ENCODE measurements at places on chromosomes 3 and 15. TPM values are rescaled to one million over a fixed set of nuclear protein-coding genes. Genes with fewer than 3 reads are reported as not detected.

TMEM108 gene
- 15.4 TPM for total RNA-seq

SLC9C1 gene
- not detected for total RNA-seq

PPP4R2 gene
- 65.7 TPM for total RNA-seq

IL16 gene
- 39.3 TPM for total RNA-seq

ALDH1L1 gene
- total RNA-seq, result 3.3 TPM

FAM219B gene
- 75.4 TPM for total RNA-seq

PLCH1 gene
- 12.1 TPM for total RNA-seq

BNC1 gene
- total RNA-seq, result 3.1 TPM

TMEM40 gene
- not detected for total RNA-seq

CEP97 gene
- 7.6 TPM for total RNA-seq

PTH1R gene
- total RNA-seq, result 14.9 TPM

ROPN1 gene
- not detected for total RNA-seq

BTLA gene
- total RNA-seq, result 0.78 TPM

MELTF gene
- 2.3 TPM for total RNA-seq

- no peak for DNase-seq
These were observed 1.3 kb downstream of the INKA1 start for GRCh38 chr3:49804141-49805041.

DNA sequence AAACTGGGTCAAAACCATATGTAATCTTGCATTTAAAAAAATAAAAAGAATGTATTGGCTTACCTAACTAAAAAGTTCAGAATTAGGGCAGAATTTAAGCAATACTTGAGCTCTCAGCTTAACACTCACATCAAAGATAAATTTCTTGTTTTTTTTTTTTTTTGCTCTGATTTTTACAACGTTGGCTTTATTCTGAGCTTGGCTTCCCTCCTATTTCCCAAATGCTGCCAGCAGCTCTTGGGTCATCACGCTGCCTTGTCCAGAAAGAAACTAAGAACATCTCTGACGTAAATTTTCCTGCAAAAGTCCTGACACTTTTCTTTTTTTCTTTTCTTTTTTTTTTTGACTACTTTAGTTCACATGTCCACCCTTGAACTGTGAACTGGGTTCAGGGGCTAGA, 150.6 kb upstream of the TGFBR2 start:
- DNase-seq, result no peak

GRCh38 chr3:50336452-50337174, 4.0 kb downstream of the RASSF1 start:
- DNase-seq, result no peak

DNA sequence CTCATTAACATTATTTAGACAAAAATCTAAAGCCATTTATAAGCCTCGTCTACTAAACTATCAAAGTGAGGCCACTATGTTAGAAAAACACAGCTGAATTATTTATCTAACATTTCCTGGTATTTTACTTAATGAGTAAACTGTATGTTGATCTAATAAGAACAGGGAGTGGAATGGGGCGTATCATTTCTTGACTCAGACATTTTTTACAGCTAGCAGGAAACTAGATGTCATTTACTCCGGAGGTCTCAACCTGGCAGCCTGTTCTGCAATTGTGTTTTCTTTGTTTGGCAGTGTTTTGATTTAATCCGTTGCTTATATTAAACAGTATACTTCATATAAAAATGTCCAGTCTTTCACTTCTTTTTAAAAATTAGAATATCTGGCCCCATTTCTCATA, 79.1 kb upstream of the ABI3BP start:
- no peak for DNase-seq

DNA sequence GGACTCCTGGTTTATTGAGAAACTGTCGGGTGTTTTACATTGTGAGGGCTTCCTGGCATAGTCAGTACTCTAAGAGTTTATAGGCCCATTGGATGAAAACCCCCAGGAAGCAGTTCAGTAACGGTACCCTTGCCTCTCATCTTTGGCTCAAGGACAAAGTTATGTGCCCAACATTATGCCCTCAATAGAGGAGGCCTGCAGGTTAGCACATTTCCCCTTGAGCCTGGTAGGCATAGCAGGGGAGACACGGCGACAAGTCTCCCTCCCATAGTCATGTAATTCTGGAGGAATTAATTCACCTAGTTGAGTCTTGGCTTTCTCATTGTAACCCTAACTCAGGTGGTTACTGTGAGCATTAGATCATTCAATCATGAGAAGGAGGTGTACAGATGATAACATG, 60.5 kb downstream of the GHSR start:
- no peak for DNase-seq

- DNase-seq, result no peak
These were observed 101.0 kb downstream of the CHL1 start for GRCh38 chr3:297585-297984.

GRCh38 chr3:14460342-14461005, 58.1 kb downstream of the SLC6A6 start:
- DNase-seq, result no peak

DNA sequence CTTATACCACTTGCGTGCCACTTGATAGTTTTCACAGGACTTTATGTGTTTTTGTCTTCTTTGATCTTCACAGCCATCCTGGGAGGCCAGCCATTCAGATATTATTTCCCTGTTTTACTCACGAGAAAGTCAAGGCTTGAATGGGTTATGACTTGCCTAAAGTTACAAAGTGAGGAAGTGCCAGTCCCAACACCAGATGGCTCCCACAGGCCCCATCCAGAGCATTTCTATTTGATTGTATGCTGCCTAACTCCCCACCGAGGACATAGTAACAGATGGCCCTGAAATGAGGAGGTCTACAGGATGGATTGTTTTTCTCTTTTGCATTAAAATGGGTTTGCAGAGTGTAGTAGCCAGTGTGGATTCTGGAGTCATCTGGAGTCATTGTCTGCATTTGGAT, 74.5 kb downstream of the SPTSSB start:
- no peak for DNase-seq

GRCh38 chr15:98657721-98658120, 9.4 kb downstream of the IGF1R start:
- no peak for DNase-seq

DNA sequence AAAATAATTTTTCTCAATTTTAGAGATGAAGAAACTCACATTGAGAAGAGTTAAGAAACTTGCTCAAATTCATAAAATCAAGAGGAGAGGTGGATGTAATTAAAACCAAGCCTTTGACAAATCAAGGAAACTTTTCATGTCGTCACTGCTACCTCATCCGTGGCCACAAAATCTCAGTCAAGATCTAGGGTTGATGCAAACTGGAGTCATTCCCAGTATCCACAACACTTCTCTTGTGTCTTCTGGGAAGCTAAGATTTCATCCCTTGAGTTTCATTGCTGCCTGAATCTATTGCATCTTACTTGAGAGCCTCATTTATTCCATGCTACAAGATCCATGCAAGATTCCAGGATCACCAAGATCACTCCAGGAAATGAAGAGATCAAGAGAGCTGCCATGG, 5.4 kb upstream of the FBN1 start:
- DNase-seq, result no peak

DNA sequence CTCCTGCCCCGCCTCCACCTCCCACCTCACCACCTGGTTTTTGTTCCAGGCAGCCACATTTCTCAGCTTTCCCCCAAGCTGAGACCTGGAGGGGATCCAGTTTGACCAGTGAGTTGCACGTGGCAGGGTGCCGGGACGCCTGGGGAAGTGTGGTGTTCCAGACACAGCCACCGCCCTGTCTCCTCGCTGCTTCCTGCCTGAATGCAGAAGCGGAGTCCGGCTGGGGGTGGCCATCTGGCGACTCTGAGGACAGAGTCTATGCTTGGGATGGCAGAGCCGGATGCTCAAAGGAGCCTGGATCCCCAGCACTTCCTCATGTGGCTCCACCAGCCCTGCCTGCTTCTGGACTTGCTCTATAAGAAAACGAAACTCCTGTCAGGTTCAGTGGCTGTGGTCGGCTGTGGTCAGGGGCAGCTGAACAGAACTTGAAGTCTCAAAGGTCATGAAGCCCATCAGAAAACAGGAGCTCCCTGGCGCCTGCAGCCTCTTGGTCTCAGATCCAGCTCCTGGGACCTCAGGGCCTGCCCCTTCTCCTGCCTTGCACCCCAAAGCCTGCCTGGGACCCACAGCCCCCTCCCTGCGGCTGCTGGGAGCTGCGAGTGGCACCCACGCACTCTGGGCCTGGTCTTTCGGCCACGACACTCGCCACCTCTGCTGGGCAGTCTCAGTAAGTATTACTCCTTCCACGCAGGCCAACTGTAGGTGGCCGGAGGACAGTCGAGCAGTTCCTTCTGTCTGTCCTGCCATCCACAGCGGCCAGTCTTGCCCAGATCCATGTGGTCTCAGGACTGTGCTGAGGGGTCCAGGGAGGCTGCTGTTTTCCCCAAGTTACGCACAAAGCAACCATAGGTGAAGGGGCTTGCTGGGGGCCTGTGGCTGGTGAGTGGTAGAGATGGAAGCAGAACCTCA, 112.8 kb upstream of the MEF2A start:
- peak; percentile 92 for DNase-seq

DNA sequence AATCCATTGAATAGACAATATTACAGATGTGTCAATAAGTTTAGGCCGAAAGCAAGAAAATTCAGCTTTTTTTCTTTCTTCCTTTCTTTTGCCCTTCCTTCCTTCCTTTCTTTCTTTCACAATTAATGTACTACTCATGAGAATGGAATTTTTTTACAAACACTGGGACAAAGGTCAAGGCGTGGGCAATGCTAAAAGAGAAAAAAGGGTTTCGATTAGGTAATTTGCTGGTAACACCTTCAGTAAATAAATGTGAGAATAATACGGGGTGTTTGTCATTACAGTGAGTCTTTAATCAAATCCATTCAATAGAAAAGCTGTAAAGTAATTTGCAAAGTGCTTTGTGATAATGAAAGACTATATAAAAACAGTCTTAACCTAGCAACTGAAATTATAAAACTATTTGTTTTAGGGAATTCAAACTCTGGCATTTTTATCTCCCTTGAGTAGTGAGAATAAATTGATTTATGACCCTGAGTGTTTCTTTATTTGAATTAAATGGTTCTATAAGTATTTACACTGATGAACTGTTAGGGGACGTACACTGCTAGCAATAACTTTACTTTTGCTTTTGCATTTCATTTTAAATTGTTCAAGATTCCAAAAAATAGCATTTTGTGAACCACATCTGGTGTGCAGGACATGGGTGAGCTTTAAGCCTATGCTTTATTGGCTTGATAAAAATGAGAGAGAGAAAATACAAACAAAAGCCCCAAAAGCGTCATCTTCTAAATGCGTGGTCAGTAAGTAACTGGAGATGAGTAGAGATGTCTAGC, 104.2 kb upstream of the THRB start:
- no peak for DNase-seq

DNA sequence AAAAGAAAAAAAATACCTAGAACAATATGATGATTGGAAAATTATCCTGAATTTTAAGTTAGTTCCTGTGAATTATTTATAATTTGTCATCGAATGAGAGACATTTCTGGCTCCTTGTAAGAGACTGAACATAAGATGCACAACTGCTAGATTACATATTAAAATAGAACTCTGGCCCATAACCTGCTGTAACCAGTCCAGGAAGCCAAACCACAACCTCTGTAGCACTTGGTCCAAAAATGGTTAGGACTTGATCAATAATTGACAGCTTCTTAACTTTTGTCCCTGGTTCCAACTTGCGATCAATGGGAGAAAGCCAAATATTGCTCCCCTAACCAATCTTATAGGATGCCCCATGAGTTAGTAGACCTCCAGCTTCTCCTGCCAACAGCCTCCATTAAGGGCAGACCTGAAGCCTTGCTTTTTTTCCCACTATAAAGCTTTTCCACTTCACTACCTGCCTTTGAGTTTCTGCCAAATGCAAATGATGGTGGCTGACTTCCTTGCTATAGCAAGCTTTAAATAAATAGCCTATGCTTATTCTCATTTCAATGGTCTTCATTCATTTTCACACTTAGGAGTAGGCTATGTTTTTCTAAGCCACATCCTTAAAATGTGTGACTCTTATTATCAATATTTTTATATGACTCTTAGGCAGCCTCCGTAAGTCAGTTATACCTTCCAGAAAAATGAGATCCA, 224.0 kb upstream of the ARHGEF26 start:
- no peak for DNase-seq

DNA sequence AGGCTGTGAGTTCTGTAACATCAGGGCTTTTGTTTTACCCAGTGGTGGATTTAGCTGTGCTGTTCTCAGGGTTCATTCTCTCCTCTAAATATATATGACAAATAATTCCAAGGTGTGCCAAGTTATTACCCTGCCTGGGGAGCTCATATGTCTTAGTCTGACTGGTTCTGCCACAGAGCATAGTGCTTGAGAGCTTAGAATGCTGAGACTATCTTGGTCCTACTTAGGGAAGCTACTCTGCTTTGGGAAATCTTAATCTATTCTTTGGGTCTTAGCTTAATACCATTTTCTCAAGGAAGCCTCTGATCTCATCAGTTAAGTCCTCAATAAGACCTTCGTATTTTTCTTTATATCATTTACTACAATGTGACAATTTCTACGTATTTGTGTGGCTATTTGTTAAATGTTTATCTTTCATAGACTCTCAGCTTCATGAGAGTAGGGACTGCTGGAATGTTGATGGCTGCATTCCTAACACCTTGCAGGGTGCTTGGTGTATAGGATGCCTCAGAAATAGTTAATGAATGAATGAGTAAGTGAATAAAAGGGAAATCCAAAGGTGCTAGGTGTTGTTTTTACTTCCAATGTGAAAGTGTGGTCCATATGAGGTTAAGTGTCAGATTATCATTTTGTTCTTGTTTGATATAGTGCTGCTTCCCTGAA, 1.8 kb downstream of the OTOL1 start:
- no peak for DNase-seq

- DNase-seq, result peak; percentile 66
These were observed at the start of gene RARB for GRCh38 chr3:25427942-25428788. RARB (plus strand) TSS chr3:25428263; CDS start chr3:25428732, 469 bp downstream.

- no peak for DNase-seq
These were observed 9.8 kb downstream of the CACNA2D2 start for GRCh38 chr3:50493623-50494022.

DNA sequence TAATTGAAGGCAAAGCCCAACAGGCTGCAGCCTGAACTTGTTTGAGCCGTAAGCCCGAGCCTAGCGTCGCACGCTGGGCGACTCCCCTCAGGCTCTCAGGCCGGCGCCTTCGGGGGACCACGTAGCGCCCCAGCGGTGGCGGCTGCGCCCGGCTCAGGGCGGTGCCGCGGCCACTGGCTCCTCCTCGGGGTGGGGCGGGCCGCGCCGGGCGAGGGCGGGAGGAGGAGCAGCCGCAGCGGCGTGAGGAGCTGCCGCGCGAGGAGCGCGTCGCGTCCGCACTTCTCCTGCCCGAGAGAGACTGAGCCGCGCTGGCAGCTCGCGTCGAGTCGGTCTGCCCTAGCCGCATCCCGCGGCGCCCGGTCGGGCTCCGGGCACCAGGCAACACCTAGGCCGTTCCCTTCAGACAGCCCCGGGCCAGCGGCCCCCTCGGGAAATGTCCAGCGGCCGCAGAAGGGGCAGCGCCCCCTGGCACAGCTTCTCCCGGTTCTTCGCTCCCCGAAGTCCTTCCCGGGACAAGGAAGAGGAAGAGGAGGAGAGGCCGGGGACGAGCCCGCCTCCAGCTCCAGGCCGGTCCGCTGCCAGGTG, at the start of gene CRYBG3:
Gene CRYBG3, plus strand, starts transcription at position 238 of the 585 bp plus-strand sequence. Its CDS starts 196 bp downstream, at position 434.
- DNase-seq, result peak; percentile 93

DNA sequence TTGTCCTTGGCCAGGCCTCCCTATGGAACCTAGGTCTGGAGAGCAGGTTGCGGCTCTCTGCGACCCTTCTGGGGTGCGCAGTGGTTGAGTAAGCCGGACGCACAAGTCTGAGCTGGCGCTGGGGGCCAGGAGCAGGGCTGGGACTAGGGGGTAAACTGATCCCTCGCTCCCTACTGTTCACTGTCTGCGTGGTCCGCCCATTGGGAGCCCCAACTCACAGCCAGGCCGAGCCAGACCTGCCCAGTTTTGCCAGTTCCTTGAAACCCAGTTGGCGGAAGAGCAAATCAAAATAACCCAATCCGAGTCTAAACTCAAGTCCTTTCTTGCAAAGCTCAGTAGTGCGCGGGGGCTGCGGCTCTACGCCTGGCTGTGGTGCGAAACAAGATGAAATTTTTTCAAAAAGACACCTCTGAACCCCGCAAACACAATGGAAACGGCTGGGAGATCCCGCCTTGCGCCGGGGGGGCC, 17.5 kb downstream of the RGMA start:
- DNase-seq, result no peak
